ENCODE measurements at places on chromosomes 3 and 15. TPM values are rescaled to one million over a fixed set of nuclear protein-coding genes. Genes with fewer than 3 reads are reported as not detected.

DNA sequence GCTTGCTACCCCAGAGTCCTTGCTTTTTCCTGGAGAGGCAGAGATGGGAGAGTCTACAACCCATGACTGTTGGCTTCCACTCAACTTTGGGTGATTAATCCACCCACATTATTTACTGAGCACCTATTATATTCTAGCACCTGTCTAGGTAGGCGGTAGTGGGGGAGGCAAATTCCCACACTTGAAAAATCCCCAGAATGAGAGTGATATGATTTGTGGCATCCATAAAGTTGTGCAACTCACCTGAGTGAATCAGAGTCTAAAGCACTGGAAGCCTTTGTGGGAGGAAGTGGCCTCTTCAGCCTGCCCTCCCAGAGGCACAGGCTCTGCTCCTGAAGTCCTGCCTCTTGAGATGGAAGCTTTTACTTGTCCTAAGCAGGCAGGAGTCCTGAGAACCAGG lies 40.4 kb upstream of the CTNNB1 start:
- no peaks in the 10 kb centered on the region for H3K36me3 ChIP-seq
- no peak for DNase-seq
- no peak overlapping the region for H3K27ac ChIP-seq
- H3K4me3 ChIP-seq = no peak overlapping the region
- no peaks in the 10 kb centered on the region for H3K4me1 ChIP-seq

GRCh38 chr3:61927332-61927731 lies 366.0 kb downstream of the PTPRG start:
- H3K4me1 ChIP-seq = no peaks in the 10 kb centered on the region
- H3K36me3 ChIP-seq = no peaks in the 10 kb centered on the region
- DNase-seq = no peak
- H3K4me3 ChIP-seq = no peak overlapping the region

GRCh38 chr3:98646680-98647079 lies 53.3 kb upstream of the CPOX start:
- no peak overlapping the region for H3K27ac ChIP-seq
- no peaks in the 10 kb centered on the region for H3K36me3 ChIP-seq
- no peak for DNase-seq
- H3K4me1 ChIP-seq = no peaks in the 10 kb centered on the region
- H3K4me3 ChIP-seq = no peak overlapping the region
- no peaks in the 10 kb centered on the region for H3K27me3 ChIP-seq

- no peaks in the 10 kb centered on the region for H3K27me3 ChIP-seq
- no peak overlapping the region for H3K27ac ChIP-seq
- no peaks in the 10 kb centered on the region for H3K36me3 ChIP-seq
- no peak for DNase-seq
These were observed 588.8 kb upstream of the BCHE start for GRCh38 chr3:166425900-166426611.

- no peaks in the 10 kb centered on the region for H3K4me1 ChIP-seq
- no peak for DNase-seq
- no peak overlapping the region for H3K27ac ChIP-seq
- H3K36me3 ChIP-seq = peaks cover 6% of the 10 kb centered on the region
- H3K27me3 ChIP-seq = no peaks in the 10 kb centered on the region
- no peak overlapping the region for H3K4me3 ChIP-seq
These were observed 90.3 kb upstream of the MEX3B start for GRCh38 chr15:82136120-82136519.

DNA sequence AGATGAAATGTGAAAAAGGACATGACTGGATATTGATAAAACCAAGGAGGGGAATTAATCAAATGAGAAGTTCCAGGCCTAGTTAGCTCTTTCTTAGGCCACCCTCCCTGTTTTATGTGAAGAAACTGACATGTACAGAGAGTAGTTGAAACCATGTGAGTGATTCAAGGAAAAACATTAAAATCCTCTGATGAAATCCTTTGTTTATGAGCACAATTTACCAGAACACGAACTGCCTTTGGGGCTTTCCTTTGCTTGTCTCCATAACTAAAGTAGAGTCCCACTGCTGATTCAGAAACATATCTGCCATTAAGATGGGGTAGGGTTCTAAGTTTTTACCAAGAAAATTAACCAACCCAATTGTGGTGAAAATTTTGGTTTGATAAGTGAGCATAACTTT lies 558.3 kb downstream of the NR2F2 start:
- no peaks in the 10 kb centered on the region for H3K4me1 ChIP-seq
- DNase-seq = no peak
- no peaks in the 10 kb centered on the region for H3K36me3 ChIP-seq
- no peaks in the 10 kb centered on the region for H3K27me3 ChIP-seq

DNA sequence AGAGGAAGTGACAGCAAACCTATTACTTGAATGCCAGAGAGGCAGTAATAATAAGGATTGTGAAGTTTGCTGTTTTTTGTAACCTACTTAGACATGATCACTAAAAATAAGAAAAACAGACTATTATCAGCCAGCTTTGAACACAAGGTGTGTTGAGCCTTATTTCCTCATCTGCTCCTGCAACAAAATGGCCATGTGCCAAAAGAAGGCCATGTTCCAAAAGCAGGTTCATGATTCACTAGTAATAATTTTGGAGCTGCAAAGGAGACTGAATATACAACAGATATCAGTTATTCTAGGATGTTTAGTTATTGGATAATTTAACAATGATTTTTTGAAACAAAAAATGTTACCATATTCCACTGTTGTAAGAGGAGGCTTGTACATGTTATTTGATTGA lies 578.7 kb downstream of the SQOR start:
- H3K4me1 ChIP-seq = no peaks in the 10 kb centered on the region
- H3K36me3 ChIP-seq = no peaks in the 10 kb centered on the region
- DNase-seq = no peak

DNA sequence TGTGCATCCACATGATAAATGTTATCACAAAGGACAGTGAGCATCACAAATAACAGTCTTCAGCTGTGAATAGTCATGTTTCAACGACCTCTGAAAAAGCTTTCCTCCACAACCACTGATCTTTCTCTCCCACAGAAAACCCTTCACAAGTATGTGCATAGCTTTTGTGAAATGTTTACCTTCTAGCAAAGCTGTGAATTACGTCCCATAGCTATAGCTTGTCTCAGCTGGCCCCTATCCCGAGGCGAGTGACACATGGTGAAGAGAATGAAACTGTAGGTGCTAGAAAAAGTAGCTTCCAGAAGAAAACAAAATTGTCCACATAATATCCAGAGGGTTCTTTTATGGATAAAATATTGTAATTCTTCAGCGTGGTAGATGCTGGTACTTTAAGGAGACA lies 182.0 kb downstream of the FGF12 start:
- H3K36me3 ChIP-seq = no peaks in the 10 kb centered on the region
- no peaks in the 10 kb centered on the region for H3K4me1 ChIP-seq
- H3K4me3 ChIP-seq = no peak overlapping the region
- DNase-seq = no peak

PTH1R gene
- total RNA-seq = not detected

AADACL2 gene
- total RNA-seq = not detected

ERICH6 gene
- total RNA-seq = not detected

Data from CD8-positive, alpha-beta memory T cell (primary cell).